Foreskin keratinocyte (primary cell): ENCODE measurements at places on chromosomes 2 and 18. TPM values are rescaled to one million over a fixed set of nuclear protein-coding genes. Genes with fewer than 3 reads are reported as not detected.

GRCh38 chr18:26397019-26397418 is 151.3 kb downstream of the KCTD1 start:
- no peak for DNase-seq

DNA sequence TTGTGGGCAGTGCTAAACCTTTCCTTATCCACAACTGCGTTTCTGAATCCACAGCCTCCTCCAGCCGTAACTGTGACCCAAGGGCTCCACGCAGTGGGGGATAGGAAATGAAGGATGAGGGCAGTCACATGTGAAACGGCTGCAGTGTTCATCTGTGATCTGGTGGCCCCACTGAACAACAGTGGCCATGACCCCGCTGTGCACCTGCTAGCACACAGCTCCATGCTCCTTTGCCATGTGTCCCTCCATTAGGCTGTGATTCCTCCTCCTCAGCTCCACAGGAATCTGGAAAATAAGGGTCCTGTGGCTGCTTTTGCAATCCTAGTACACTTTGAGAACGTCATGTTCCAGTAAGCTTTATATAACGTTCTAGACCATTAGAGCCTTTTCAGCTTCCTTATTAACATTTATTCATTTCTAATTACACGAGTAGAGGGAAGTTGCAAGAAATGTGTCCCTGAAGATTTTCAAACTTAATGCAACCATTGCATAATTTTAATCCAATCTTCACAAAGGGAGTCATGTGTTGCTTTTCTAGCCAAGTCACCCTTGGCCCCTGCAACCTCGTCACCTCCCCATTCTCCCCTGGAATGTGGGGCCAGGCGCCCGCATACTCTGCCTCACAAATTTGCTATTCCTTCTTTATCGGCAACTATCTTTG is 7.1 kb upstream of the NAPG start:
- DNase-seq: no peak

GRCh38 chr18:9184998-9185613 is 48.5 kb downstream of the ANKRD12 start:
- no peak for DNase-seq

DNA sequence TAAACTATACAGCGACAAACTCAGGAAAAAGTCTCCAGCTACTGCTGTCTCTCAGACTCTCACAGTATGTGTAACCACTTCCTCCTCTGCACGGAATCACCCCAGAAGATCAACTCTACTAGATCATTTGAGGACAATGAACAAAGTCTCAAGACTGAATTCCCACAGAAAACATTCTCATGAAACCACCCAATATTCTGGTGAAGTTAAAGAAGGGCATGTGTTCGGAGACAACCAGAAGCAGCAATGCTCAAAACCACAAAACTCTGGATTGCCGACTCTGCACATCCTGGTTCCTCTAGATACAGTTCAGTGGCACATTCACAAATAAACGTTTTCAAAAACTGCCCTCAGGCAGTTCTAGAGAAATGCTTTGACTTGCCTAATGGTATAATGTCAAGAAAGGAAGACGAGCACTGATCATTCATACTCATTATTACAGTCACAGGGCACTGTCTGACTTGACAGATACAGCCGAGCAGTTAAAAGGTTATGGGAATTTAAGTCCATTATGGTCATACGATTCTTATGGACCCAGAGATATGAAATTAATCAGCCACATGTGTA is 91.9 kb upstream of the STK17B start:
- peak; percentile 96 for DNase-seq

- DNase-seq: peak; percentile 51
Measured at GRCh38 chr2:240250985-240251847, 110.8 kb upstream of the OTOS start.

DNA sequence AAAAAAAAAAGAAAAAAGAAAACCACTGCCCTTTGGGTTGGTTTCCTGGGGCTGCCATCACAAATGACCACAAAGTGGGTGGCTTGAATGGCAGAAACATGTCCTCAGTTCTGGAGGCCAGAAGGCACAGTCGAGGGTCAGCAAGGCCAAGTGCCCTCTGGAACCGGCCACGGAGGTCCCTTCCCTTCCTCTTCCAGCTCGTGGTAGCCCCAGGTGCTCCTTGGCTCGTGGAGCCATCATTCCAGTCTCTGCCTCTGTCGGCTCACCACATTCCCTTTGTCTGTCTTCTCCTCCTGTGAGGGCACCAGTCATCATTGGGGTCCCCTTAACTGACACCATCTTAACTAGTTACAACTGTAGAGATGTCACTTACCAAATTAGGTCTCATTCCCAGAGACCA is 8.5 kb upstream of the NFATC1 start:
- no peak for DNase-seq

DNA sequence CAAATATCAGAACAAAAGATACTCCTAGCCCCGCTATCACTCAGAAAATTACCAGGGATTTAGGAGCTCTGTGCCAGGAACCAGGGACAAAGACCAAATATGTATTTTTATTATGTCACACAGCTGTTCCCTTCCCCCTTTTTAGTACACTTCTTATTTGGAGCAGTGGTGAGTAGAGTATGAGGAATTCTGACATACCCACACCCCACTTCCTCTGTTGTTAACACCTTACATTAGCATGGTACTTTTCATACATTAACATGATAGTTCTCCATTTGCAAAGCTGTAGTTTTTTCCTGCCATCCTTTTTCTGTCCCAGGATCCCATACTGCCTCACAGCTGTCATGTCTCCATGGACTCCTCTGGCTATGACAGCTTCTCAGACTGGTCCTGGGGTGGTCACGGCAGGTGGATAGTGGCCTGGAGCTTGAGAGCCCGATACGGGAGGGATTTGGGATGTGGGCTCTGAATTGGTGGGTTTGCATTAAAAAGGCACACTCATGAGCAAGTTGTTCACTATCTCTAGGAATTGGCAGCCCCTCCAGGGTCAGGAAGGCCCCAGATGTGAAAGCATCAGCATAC is 100.2 kb downstream of the SH3RF3 start:
- DNase-seq: no peak

DNA sequence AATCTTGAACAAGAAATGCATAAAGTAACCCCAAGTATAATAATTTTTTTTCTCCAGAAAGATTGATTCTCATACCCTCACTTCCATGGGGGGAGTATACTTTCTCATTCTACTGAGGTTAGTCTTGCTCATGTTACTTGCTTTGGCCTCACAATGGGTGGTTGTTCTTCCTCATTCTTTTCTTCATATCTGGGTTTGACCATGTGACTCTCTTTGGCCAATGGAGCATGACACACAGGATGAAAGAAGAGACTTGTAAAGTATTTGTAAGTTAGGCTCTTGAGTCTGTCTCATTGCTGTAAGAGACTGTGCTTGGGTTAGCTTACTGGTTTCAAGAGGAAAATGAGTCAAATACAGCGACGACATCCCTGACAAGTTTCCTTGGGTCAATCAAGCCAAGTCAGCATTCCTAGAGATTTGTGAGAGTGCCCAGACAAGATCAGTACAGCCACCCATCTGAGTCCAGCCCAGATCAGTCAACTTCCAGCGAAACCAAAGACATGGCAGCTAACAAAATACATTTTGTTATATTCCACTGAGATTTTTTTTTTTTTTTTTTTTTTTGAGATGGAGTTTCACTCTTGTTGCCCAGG is 970.2 kb downstream of the BCL11A start:
- DNase-seq: no peak

- no peak for DNase-seq
Measured at GRCh38 chr2:160022162-160022561, 40.3 kb downstream of the PLA2R1 start.

DNA sequence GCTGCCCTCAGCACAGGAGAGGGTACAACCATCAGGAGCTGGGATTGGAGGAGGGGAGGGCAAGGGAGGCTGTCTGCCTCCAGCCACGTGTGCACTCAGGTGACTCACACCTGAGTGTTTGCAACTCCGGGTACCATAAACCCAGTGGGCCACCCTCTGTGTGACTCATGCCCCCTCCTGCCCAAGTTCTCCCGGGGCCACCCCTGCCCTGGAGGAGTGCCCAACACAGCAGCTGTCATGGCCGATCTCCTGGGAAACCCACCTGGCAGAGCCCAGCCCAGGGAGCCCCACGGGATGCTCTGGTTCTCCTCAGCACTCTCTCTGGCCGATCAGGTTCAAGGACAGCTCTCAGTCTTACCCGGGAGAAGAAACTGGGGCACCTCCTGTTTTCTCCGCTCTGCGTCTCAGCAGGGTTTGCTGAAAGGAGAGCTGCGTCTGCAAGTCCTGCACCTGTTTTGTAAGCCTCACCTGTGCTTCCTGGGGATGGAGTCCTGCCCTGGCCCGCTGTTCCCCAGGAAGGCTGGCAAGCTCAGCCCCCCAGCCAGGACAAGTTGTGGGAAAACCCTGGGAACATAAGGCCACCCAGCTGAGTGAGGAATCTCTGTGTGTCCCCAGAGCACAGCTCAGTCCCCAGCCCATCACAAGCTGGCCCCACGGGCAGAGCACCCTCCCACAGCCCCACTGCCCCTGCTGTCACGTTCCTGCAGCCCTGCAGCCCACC is 44.0 kb upstream of the UBE2F start:
- DNase-seq: peak; percentile 82

GRCh38 chr18:13457327-13457726 is 238.8 kb downstream of the LDLRAD4 start:
- DNase-seq: no peak

DNA sequence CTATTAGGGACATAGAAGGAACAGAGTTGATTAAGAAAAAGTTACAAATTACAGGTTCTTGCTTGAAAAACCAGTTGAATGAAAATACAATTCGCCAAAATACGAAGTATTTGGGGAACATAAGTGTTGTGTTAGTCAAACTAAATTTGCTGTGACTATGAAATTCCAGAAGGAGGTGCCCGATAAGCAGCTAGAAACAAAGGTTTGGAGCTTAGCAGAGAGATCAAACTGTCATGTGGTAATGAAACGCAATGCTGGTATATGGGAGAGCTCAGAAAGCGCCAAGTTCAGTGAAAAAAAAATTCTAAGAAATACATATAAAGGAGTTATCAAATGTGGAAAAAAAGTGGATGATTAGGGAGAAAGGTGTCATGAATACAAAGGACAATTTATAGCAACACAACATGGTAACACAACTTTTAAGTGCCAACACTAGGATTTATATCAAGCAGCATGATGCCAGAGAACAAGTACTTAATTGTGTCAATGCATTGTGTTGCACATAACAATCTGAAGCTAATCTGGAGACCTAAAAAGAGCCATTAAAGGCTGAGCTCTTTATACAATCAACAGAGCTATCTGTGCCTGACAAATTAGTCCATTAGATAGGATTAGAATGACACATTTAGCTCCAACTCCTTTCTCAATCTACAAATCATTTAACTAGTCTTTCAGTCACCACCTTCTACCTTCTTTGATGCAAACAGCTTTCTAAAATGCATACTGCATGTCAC is 31.2 kb downstream of the SMAD2 start:
- DNase-seq: no peak

DNA sequence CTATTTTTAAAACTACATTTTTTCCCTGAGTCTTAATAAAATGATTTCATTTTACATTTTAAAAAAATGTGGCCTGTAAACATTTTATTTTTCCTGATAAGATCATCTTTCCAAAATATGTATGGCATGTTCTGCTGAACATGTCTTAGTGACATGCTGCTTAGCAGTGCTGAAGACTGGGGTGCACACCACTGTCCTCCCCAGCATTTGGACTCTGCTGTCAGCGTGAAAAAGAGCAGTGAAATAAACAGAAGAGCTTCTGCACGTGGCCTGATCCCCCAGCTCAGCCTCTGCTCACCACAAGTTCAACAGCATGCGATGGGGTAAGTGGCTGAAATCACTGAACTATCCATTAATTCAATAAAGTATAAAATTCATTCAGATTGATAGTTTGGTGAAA is 81.6 kb upstream of the ZNF521 start:
- no peak for DNase-seq

GRCh38 chr2:169859423-169859822 is 32.2 kb downstream of the UBR3 start:
- DNase-seq: no peak

DNA sequence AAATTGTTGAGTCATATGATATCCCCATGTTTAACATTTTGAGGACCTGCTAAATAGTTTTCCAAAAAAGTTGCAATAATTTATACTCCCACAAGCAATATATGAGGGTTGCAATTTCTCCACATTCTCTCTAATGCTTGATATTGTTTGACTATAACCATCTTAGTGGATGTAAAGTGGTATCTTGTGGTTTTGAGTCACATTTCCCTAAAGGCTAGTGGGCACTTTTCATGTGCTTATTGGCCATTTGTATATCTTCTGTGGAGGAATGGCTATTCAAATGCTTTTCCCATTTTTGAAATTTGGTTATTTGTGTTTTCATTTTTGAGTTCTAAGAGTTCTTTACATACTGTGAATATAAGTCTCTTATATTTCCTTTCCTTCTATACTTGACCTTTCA is 82.7 kb downstream of the SCG2 start:
- DNase-seq: no peak

DNA sequence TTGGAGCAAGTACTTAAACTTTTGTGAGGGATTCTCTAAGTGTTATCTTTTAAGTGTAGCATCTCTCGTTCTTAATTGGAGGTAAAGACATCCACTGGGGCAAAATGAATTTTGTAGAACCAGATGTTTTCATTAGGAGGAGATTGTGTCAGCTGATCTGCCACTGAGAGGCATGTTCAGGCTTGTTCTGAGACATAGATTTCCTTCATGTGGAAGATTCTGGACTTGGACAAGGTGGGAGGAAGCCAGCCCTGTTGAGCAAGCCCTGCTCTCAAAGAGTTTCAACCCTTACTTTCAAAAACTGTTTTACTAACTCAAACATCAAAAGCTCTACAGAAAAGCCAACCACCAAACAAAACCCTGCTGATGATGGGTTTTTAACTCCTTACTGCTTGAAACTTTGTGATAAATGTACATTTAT is 6.5 kb downstream of the MAP4K4 start:
- no peak for DNase-seq

GRCh38 chr2:26033270-26033817 is 540 bp upstream of the RAB10 start:
- DNase-seq: peak; percentile 86

GRCh38 chr2:211512806-211513205 is 956.4 kb downstream of the CPS1 start:
- DNase-seq: no peak

- DNase-seq: no peak
Measured at GRCh38 chr2:127134235-127134634, 27.3 kb upstream of the BIN1 start.

Gene RUFY4
- total RNA-seq: not detected in 2 replicates

Gene ZNF804A
- not detected in 2 replicates for total RNA-seq

Gene CCBE1
- 24.7 and 39.0 TPM in 2 replicates for total RNA-seq

Gene IL36B
- total RNA-seq: not detected in 2 replicates

Gene POU3F3
- total RNA-seq: not detected in 2 replicates

Gene MTCL1
- total RNA-seq: 24.4 and 28.8 TPM in 2 replicates

Gene ADI1
- 37.0 and 39.6 TPM in 2 replicates for total RNA-seq

Gene SIX3
- total RNA-seq: not detected in 2 replicates
